LHCN-M2 (cell line): ENCODE measurements at places on chromosomes 5 and 9.

GRCh38 chr5:143749581-143750205 is 62.3 kb upstream of the HMHB1 start:
- no peak for DNase-seq

- no peak for DNase-seq
Observed at GRCh38 chr9:101032426-101032825, 3.9 kb downstream of the PLPPR1 start.

- no peak for DNase-seq
Observed at GRCh38 chr9:121838746-121839669, 187.6 kb downstream of the DAB2IP start.

DNA sequence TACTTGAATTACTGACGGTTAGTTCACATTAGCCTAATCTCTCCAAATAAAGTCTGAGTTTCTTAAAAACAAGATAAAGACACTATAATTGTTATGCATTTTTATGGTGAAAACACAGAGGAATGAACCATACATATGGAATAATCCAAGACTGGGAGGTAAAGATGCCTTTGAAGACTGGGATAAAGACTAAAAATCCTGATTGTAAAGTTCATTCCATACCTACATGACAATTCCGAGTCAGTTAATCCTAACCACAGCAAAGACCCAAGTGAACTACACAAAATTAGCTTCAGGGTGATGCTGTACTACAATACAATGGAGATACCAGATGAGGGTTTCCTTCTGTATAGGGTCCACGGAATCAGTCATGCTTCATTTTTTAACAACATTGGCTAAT is 6.3 kb downstream of the AP3B1 start:
- peak; percentile 32 for DNase-seq

GRCh38 chr9:8468045-8468637 is 668.6 kb upstream of the DMAC1 start:
- no peak for DNase-seq

DNA sequence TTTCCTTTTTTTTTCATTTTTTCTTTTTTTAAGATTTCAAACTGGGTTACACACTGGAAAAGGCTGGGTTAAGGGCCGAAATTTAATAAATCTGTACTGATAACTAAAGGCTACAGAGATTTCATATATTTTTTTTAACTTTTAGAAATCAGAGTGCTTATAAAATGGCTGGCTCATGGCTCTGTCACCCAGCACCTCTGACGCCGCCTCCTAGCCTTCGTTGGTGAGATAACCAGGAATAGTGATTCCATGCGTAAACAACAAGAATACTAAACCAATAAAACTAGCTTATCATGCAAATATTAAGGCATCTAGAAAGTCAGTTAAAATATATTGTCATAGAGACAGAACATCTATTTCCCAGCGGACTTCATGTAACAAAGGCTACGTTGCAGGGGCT is 226.4 kb downstream of the NFIB start:
- no peak for DNase-seq

- DNase-seq, result no peak
Observed at GRCh38 chr9:130768265-130768664, 66.8 kb upstream of the ABL1 start.

DNA sequence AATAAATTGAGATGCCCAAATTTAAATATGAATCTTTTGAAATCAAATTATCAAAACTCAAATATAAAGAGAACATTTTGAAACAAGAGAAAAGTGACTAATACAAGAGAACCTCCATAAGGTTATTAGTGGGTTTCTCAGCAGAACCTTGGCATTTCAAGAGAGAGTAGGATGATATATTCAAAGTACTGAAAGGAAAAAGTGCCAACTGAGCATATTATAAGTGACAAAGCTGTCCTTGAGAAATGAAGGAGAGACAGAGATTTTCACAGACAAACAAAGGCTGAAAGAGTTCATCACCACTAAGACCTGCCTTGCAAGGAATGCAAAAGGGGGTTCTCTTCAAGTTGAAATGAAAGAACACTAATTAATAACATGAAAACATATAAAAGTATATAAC is 366.0 kb downstream of the HINT1 start:
- DNase-seq, result no peak
